Iris pigment epithelial cell (primary cell): ENCODE measurements at places on chromosomes 1 and 21.
A peak's percentile ranks its signal among the peaks of the same experiment; 100 is the strongest.

GRCh38 chr21:31133243-31133830 is 95.1 kb upstream of the KRTAP19-8 start:
- DNase-seq: no peak

- no peak for DNase-seq
Observed at GRCh38 chr1:183282101-183282855, 96.2 kb downstream of the LAMC2 start.

- DNase-seq: peak; percentile 53
Observed at GRCh38 chr1:17369466-17369865, 2.5 kb upstream of the PADI6 start.

GRCh38 chr1:182653986-182654385 is 30.4 kb downstream of the RGS8 start:
- DNase-seq: no peak

DNA sequence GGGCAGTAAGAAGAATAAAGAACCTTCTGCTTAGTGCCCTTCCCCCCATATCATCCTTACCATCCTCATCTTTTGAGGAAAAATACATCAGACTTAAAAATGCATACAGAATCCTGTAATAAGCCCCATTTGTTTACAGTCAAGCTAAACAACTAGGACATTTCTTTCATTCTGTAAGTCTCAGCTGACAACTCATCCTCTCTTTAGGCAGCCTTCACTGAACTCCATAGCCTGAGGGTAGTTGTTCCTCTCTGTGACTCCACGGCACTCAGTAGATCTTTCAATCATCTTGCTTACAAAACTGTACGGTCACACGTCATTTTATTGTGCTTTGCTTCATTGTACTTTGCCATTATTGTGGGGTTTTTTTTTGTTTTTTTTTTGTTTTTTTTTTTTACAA is 82.5 kb downstream of the NRIP1 start:
- no peak for DNase-seq

DNA sequence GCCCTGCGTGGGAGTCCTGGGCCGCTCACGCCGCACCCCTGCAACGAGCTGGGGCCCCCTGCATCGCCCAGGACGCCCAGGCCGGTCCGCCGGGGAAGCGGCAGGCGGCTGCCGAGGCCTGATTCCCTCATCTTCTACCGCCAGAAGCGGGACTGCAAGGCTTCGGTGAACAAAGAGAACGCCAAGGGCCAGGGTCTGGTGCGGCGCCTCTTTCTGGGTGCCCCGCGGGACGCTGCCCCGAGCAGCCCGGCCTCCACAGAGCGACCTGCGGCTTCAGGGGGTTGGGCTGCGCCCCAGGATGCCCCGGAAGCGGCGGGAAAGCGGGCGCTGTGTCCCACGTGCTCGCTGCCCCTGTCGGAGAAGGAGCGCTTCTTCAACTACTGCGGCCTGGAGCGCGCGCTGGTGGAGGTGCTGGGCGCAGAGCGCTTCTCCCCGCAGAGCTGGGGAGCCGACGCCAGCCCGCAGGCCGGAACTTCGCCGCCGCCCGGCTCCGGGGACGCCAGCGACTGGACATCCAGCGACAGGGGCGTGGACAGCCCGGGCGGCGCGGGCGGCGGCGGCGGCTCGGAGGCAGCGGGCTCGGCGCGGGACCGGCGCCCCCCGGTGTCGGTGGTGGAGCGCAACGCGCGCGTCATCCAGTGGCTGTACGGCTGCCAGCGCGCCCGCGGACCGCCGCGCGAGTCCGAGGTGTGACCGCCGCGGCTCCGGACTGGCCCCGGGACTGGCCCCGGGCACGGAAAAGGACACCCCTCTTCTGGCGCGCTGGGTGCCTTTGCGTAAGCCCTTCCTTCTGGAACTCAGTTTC is 2.7 kb downstream of the FAM110D start:
- peak; percentile 60 for DNase-seq

GRCh38 chr1:222880587-222880986 is 65.7 kb downstream of the DISP1 start:
- peak; percentile 84 for DNase-seq
